ENCODE measurements at places on chromosomes 12 and 14.

GRCh38 chr12:25368557-25368956, 117.8 kb upstream of the KRAS start:
- no peak for DNase-seq

- no peak for DNase-seq
These were observed 36.0 kb upstream of the GLIPR1 start for GRCh38 chr12:75444429-75445136.

DNA sequence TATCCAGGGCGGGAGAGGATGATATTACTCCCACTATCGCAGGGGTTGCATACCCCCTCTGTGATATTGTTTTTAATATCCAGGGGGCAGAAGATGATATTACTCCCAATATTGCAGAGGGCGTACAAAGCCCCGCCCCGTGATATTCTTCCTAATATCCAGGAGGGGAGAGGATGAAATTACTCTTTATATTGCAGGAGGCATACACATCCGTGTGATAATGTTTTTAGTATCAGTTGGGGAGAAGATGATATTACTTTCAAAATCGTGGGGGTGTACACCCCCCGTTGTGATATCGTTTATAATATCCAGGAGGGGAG, 52.9 kb upstream of the OXA1L start:
- DNase-seq: no peak

DNA sequence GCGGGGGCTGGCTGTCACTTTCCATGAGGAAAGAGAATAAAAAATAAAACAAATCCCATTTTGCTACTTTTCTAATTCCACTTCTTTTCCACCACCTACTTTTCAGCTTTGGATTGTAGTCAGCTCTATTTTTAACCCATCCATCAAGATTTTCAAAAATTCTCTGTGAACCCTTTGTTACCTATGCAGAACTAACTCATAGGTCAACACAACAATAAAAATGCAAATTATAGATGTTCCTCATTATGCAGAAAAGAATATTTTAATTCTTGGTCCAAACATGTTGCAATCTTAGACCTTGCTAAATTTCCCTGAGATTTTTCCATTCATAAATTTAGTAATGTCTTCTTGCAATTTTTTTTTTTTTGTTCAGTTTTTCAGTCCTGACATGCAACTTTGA, 454.5 kb downstream of the ADAMTS20 start:
- DNase-seq: no peak

DNA sequence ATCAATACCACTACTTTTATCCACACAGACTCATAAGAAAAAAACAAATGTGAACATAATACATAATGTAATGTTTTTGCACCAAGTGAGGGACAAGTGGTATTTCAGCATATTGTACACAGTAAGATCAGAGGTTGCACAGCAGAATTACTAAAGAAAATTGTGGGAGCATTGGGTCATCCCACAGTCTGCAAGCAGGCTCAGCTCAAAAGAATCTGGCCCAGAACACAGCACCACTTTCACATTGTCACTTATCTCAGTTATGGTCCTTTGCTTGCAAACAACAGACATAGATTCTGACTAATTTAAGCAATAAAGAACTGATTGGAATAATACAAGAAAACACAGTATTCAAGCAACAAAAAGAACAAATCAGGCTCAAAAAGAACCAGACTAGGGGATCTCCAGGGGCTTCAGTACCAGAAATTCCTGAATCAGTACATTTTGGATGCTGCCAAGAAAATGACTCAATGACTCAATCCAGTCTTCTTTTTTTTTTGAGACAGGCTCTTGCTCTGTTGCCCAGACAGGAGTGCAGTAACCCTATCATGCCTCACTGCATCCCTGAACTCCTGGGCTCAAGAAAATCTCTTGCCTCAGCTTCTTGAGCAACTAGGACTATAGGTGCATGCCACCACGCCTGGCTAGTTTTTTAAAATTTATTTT, 42.9 kb upstream of the EEA1 start:
- no peak for DNase-seq

DNA sequence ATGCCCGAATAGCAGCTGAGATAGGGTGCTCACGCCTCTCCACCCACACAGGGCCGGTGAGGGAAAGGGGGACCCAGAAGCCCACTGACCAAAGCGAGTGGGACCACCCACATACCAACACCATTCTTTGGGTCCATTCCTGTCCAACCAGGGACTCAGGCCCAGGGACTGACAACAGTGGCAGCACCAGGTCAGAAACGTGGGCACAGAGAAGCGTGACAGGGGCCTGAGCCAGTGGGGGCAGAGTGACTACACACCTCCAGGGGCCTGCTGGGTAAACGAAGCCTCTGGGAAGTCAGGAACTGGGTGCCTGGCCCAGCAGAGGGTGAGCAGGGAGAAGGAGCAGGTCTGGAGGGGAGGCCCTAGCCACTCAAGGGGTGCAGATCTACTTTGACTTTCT, 13.7 kb downstream of the SPRYD3 start:
- DNase-seq: no peak

DNA sequence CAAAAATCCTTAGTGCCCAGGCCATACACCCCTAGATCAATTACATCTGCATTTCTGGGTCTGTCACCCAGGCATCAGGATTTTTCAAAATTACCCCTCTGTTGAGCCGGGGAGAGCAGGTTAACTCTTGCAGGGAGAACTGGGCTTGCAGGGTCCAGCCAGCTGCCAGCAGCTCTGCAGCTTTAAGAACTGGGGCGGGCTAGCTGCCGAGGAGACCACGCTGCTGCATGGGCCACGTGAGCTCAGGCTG, at the start of gene DGLUCY:
DGLUCY (plus strand) TSS at position 245 of the 250 bp plus-strand sequence. CDS start 46,222 bp downstream, outside the sequence.
- DNase-seq: peak; percentile 67

GRCh38 chr12:131380220-131380964, 330.5 kb upstream of the SFSWAP start:
- DNase-seq: no peak

GRCh38 chr14:21501568-21501967, 9.6 kb downstream of the METTL3 start:
- DNase-seq: no peak

DNA sequence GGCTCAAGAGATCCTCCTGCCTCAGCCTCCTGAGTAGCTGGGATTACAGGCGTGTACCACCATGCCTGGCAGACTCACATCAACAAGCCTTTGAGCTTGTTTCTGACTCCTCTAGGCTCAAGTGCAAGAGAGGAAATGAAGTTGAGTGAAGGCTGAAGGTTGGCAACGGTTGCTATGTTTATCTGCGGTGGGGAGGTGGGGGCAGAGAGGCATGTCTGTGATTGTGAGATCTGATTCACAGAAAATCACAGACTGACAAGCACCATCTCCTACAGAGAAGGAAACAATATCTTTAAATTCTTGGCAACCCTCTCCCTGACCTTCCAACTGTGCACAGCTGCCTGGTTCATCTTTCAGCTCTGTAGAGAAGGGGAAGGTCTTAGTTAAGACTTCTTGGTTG, 22.1 kb upstream of the NINJ2 start:
- peak; percentile 58 for DNase-seq

DNA sequence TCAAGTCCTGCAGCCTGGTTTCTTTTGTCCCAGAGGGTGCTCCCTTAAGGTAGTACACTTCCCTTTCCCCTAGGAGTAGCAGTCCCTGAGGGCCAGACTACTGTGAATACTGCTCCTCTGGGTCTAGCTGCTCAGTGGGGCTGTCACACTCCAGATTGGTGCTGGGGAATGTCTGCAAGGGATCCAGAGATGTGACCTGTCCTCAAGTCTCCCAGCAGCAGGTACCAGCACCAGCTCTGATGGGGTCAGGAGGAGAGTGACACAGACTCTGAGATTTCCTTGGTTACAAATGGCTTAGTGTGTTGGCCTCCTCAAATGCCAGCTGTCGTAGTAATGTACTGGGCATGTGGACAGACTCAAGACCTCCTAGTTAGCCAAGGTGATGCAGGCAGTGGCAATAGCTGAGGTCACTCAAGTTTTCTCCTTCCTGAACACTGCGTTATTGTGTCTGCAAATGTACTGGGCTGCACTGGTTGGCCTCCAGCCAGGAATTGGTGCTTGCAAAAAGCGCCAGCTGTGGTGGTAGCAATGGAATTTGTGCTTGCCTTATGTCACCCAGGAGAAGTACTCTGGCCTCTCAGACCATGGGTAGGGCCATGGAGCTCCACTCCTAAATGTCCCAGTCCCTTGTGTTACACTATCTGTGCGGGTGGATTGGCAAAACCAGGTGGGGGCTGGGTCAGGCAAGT, 36.4 kb upstream of the AEBP2 start:
- no peak for DNase-seq

DNA sequence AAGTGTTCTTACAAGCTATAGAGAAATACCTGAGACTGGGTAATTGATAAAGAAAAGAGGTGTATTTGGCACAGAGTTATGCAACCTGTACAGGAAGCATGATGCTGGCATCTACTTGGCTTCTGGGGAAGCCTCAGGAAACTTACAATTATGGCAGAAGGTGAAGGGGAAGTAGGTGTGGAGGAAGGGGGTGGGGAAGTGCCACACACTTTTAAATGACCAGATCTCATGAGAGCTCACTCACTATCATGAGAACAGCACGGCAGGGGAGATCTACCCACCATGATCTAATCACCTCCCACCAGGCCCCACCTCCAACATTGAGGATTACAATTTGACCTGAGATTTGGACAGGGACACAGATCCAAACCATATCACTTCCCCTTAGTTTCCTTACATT, 32.8 kb downstream of the TSHR start:
- DNase-seq: no peak

DNA sequence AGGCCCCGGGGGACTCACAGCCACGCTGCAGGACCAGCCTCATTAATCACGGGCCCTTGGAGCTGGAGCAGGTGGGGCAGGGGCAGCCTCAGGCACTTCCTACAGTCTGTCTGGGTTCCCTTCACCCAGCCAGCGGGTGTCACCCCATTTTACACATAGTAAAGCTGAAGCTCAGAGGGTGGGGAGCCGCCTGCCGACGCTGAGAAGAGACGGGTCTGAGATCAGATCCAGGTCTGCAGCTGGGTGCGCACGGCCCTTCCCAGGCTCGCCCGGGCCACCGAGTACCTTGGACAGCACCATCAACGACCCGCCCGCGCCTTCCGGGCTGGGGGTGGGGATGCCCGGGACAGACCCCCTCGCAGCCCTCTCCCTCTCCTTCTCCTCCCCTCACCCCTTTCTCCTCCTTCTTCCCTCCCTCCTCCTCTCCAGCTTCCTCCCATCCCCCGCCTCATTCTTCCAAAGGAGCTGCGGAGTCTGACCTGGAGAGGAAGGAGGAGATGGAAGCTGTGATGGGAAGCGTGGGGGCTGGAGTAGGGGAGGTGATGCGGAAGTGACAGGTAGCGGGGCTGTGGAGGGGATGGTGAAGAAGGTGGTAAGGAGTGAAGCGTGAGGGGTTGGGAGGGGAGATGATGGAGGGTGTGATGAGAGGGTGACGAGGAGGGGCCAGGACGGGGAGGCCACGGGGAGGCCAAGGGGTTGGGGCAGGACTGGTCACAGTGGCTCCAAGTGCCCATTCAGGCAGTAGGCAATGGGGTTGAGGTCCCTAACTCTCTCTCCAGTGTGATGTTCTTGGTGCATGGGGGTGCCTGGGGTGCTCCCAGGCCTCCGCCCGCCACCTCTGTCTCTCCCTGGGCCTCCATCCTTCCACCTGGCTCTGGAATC, 8.8 kb downstream of the DTX1 start:
- DNase-seq: no peak

- no peak for DNase-seq
These were observed 125.0 kb upstream of the ETV6 start for GRCh38 chr12:11524446-11524845.

- no peak for DNase-seq
These were observed 1196.3 kb upstream of the TMEM132C start for GRCh38 chr12:127070515-127071157.

- no peak for DNase-seq
These were observed 228.6 kb upstream of the E2F7 start for GRCh38 chr12:77294016-77294415.

DNA sequence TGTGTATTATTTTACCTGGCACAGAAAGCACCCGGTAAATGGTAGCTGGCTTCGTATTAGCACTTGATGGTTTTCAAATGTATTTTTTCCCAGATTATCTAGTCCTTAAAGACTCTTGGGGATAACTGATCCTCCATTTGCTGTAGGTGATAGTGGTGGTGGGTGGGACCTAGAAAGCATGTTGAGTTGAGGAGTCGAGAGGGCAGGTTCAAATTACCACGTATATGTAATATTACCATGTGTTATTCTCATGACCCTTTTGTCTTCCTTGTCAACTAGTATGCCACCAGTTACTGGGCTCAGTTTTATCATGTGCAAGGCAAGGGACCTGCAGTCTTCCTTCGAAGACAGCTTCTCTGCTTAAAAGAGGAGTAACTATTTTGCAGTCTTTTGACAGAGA, 1.8 kb downstream of the GLRX5 start:
- no peak for DNase-seq

- no peak for DNase-seq
These were observed 88.6 kb upstream of the TMEM233 start for GRCh38 chr12:119505001-119505400.

DNA sequence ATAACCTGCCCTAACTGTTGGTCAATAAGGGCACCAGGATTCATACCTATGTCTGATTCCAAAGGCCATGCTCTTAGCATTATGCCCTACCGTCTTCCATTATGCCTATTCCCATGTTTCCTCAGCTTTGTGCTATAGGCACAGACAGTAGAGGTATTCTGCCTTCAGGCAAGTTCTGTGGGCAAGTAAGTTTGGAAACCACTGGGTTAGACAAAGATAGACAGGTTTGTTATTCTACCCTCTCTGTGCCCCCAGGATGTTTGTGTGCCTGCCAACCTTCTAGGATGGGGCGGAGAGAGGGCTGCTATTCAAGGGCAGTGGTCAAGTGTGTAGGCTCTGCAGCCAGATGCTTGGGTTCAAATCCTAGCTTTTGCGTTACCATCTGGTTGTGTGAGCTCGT, 4.6 kb downstream of the RAPGEF3 start:
- DNase-seq: no peak

DNA sequence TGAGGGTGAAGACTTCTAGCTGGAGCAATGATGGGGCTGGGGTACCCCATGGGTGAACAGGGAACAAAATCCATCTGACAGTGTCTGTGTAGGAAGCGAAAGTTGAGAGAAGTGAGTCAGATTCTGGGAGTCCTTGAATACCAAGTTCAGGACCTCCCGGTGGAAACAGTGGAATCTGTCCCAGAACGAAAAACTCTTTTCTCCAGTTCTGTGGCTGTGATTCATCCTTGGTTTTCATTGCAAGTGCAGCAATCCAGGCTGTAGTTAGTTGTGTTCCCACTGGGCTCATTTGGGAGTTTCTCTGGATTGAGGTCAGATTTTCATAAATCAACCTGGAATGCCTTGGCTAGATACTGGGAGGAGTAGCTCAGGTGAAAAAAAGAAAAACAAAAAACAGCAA, 120.7 kb downstream of the C12orf75 start:
- DNase-seq: no peak
